RPMI7951 (cell line): ENCODE measurements at places on chromosomes 6 and 20.
A peak's percentile ranks its signal among the peaks of the same experiment; 100 is the strongest.

DNA sequence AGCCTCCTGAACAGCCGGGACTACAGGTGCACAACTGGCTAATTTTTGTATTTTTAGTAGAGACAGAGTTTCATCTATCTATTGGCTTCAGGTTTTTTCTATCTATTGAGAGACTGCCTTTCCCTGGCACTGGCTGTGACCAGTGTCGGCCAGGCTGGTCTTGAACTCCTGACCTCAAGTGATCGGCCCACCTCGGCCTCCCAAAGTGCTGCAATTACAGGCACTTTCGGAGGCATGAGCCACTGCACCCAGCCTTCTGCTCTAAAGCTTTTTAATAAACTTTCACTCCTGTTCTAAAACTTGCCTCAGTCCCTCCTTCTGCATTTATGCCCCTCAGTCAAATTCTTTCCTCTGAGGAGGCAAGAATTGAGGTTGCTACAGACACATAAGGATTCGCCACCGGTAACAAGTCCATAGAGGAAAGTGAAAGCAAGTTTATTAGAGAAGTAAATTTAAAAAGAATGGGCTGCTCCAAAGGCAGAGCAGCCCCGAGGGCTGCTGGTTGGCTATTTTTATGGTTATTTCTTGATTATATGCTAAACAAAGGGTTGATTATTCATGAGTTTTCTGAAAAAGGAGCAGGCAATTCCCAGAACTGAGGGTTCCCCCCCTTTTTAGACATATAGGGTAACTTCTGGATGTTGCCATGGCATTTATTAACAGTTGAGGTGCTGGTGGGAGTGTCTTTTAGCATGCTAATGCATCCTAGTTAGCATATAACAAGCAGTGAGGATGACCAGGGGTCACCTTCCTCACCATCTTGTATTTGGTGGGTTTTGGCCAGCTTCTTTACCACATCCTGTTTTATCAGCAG is 44.8 kb upstream of the RNGTT start:
- DNase-seq = peak; percentile 25

GRCh38 chr6:73263570-73263909 is 544 bp upstream of the KHDC1 start:
- DNase-seq = peak; percentile 4

DNA sequence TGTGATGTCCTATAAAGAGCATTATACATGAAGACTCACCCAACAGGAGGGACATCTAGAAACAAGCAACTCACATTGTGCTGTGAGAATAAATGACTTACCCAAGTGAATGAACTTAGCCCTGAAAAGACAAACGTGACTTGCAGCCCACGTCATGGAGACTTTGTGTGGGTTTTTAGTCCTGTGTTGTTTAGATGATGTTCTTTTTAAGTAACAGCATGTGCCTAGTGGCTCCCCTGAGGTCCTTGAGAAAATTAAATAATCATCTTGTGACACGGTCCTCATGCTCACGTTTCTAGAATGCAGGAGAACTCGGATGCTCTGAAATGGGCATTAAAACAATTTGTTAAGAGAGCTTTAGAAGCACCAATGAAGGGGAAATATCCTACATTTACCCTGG is 165.1 kb downstream of the SASH1 start:
- DNase-seq = peak; percentile 27

- DNase-seq = no peak
These were observed 363.8 kb upstream of the SULF2 start for GRCh38 chr20:48148916-48149672.

- peak; percentile 74 for DNase-seq
These were observed 150.1 kb downstream of the DHX35 start for GRCh38 chr20:39112178-39112743.

- DNase-seq = no peak
These were observed 101.6 kb downstream of the DST start for GRCh38 chr6:56541030-56541600.

GRCh38 chr6:170416959-170417606 is 110.5 kb downstream of the FAM120B start:
- no peak for DNase-seq

DNA sequence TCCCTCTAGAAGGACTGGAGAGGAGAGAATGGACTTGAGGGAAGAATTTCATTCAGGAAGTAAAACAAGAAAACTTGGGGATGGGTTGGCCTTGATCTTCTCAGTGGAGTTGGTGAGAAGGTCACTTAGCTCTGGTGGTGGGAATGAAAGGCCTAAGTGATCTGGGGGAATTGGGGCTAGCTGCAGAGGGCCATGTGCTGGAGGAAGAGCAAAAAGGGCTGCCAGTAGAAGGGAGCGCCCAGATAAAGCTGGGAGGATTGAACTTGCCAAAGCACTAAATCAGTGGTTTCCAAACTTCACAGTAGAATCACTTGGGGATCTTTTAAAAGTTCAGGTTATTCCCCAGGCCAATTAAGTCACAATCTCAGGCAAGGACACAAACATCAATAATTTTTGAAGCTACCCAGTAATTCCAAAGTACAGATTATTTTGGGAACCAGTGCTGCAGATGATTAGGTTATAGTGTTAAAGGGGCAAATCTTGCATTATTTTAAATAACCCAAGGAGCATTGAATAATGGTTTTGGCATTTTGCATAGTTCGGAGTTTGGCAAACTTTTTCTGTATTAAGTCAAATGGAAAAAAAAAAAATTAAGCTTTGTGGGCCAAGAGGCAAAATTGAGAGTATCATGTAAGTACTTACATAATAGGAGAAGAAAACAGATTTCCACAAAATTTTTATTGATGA is 36.5 kb upstream of the RFPL4B start:
- no peak for DNase-seq

DNA sequence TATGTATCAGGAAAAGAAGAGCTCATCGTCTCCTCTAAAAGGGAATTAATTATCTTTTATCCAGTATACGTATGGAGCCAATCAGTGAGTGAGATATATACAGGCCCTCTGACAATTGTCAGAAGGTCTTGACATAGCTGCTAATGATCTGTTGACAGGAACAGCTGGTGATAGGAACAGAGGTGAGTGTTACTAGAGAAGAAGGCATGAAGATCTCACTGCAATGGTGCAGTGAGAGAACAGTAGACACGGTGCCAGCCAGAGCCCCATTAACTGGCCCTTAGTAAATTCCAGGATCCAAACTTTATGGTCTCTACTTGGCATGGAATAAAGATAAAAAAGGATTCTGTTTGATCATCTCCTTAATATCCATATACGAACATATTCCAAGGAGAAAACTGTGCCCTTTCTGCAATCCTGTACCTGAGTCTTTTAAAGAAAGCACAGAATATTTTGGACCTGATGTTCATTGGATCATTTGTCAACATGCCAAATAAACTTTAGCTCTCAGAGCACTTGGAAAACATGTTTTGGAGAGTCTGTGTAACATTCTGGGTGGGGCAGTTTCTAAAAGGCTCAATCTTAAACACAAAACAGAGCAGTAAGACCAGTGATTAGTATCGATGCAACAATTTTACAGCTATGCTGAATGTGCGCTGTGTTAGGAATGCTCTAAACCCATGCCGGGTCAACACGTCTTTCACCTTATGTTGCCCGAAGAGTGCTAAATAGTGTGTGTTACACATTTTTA is 135.8 kb upstream of the CITED2 start:
- no peak for DNase-seq

- DNase-seq = no peak
These were observed 89.2 kb upstream of the BHLHE23 start for GRCh38 chr20:63095718-63096654.

DNA sequence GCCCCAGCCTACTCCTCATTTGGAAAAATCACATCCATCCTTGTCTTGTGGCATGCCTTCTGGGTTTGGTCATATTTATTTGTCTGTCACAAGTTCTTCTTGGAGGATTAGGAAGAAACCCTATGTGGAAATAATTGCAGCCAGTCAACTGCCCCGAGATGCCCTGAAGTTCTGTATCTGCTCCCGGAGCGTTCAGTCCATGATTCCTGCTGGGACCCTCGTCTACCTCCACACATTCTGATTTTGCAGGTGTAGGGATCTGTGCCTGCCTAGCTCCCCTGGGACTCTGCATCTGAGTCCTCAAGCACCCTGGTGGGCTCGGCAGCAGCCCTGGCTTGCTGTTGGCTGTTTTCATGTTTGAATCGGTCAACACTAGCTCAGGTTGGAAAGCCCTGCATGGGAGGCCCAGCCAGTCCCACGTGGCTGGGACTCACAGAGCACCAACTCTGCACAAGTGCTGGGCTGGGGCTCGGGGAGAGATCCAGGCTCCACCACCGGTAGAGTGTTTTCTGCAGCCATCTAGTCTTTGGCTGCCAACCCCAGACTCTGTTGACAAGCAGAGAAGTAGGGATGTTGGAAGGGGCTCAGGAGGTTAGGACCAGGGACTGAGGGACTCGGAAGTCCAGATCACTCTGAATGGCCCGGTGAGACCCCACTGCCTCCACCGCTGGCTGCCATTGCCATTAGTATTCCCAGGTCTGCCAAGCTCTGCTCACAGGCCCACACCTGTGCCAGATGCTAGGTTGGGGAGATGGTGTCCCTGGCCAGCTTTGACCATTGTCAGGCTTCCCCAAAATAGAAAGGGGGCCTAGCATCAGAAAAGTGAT is 183.5 kb upstream of the CST7 start:
- DNase-seq = no peak

DNA sequence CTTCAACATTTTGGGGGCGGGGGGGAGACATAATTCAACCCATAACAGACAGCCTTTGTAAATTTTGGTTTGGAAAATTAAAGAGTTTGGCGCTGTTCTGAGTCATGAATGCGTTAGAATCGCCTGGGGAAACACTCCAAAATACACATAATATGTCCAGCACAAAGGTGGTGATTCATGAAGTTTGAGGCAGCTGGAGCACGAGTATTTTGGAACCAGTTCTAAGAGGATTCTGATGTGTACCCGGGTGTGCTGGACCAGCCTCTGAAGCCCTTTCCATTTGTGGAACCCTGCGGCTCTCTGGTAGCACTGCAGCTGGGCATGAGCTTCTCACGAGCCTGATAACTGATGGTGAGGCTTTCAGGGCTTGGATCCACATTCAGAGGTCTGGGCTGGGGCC is 4.7 kb downstream of the GMPR start:
- DNase-seq = peak; percentile 98

DNA sequence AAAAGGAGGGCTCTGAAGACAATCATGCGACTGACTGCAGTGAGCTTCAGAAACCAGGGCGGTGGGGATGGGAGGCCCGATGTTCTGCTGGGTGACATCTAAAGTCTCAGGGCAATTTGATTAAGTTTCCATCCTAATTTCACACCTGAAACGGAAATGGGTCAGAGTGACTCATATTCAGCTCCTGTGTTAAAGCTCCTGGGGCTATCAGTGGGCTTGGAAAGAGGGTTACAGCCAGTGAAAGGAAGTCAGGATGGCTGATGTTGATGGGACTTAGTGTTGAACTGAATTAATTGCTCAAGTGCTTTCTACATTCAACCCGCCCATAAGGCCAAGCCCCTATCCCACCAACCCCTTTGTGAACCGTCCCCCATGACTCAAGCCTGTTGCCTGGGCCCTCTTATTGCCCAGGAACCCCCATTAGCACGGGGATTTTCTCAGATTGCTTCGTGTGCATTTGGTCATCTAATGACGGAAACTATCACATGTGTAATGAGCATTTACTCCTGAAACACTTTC is 47.1 kb upstream of the TBC1D7 start:
- peak; percentile 47 for DNase-seq

GRCh38 chr6:126181173-126181741 is 158.7 kb upstream of the CENPW start:
- DNase-seq = no peak

- peak; percentile 68 for DNase-seq
These were observed 292.3 kb downstream of the RFPL4B start for GRCh38 chr6:112639391-112639831.

- no peak for DNase-seq
These were observed 42.9 kb downstream of the SRC start for GRCh38 chr20:37388831-37389230.
